Brain pericyte (primary cell): ENCODE measurements at places on chromosomes 2 and 18.
A peak's percentile ranks its signal among the peaks of the same experiment; 100 is the strongest.

DNA sequence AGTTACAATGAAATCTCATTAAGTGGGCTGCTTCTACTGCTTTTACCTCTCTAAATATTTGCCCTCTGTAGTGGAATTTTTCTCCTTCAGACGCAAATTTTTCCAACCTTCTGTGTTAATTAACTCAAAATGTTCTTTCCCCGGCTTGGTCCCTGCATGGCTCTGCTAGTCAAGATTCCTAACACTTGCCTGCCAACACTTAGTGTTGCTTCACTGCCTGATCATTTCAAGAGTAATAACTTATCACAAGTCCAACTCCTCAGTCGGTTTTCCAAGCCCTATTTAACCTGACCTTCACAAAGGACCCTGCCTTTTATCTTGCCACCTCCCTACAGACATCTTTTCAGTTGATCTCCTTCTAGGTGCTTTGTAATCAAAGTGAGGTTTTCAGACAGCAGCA is 142.7 kb downstream of the HRH4 start:
- DNase-seq: no peak

- no peak for DNase-seq
These were observed 306.6 kb downstream of the PTH2R start for GRCh38 chr2:208713066-208713745.

- no peak for DNase-seq
These were observed 60.2 kb downstream of the TMEM247 start for GRCh38 chr2:46539327-46540276.

GRCh38 chr2:119697290-119698020 is 18.5 kb downstream of the TMEM177 start:
- DNase-seq: no peak

- no peak for DNase-seq
These were observed 17.8 kb downstream of the TCF7L1 start for GRCh38 chr2:85151026-85151425.

- DNase-seq: no peak
These were observed 73.9 kb upstream of the WDR75 start for GRCh38 chr2:189367343-189367742.

DNA sequence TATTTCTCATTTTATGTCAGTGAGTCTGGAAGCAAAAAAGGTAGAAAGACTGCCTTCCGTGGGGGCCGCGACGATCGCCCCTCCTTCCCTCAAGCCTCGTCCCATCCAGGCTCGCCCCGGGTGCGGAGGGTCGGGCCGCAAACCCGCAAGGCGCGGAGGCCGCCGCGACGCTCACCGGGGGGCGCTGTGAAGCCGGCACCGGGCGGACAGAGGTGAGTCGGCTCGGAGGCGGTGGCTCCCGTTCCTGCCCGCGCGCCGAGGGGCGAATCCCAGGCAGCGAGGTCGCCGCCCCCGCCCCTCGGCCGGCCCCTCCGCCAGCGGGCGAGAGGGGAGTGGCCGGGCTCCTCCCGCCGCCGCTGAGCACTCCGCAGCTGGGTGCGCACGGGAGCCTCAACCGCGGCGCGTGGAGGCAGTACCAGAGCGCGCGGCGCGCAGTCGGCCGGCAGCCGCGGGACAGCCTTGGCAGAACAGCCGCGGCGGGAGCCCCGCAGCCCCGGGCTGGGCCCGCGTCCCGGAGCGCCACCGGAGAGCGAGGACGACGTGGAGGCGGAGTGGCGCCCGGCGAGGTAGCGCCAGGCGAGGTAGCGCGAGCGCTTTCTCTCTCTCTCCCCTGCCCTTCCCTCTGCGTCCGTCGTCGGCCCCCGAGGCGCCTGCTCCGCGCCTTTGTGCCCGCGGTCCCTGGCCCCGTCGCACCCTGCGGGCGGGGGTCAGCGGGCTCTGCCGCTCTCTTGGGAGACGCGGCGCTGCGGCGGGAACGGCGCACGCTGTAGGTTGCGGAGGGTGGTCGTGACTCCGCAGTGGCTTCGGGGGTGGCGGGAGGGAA is at the start of gene MYO1B:
TSS of gene MYO1B (plus strand) at position 359 of the 823 bp plus-strand sequence. CDS start 31,492 bp downstream, outside the sequence.
- no peak for DNase-seq

- no peak for DNase-seq
These were observed 419.2 kb downstream of the NR4A2 start for GRCh38 chr2:155913356-155913755.

DNA sequence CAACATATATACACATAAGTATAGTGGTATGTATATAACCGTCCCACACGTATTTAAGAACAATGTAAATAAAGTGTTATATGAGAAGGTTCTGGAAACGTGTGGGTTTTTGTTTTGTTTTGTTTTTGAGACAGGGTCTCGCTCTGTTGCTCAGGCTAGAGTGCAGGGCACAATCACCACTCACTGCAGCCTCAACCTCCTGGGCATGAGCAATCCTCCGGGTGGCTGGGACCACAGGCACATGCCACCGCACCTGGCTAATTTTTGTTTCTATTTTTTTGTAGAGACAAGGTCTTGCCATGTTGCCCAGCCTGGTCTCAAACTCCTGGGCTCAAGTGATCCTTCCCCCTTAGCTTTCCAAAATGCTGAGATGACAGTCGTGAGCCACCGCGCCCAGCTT is 6.2 kb downstream of the ADAM17 start:
- DNase-seq: no peak

- no peak for DNase-seq
These were observed 10.7 kb downstream of the VPS54 start for GRCh38 chr2:64008434-64009009.

DNA sequence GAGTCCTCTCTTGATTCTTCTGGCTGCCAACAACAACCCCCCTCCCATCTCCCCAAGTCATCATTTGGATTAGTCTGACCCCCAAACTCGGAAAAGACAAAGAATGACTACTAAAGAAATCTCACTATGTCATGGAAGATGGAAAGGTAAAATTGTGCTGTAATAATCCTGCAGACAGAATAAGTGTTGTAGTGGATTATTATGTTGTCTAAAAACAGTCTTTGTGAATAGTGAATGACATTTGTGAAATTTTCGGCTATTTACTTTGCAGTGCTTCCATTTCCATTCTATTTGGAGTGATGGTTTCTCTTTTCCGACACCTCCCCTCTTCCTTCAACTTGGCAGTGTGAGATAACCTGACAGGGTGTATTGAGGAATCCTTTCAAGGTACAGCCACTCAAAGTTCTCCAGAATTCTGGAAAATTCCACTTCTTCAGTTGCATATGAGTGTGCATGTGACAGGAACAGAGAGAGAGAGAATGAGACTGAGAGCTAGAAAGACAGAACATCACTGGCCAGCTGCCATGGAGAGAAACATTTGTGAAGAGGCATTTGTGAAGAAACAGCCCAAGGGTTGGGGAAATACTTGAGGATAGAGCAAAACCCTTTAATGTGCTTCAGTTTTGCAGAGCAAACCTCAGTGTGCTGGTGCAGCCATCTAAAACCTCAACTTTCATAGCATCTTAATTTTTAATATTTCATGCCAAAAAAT is 141.9 kb upstream of the DLX2 start:
- DNase-seq: no peak

- DNase-seq: no peak
These were observed 202.7 kb upstream of the SPOPL start for GRCh38 chr2:138298900-138299299.

- peak; percentile 25 for DNase-seq
These were observed 1238.0 kb upstream of the NRXN1 start for GRCh38 chr2:52269696-52270485.

GRCh38 chr2:237669628-237670392 is 42.4 kb downstream of the LRRFIP1 start:
- peak; percentile 60 for DNase-seq

DNA sequence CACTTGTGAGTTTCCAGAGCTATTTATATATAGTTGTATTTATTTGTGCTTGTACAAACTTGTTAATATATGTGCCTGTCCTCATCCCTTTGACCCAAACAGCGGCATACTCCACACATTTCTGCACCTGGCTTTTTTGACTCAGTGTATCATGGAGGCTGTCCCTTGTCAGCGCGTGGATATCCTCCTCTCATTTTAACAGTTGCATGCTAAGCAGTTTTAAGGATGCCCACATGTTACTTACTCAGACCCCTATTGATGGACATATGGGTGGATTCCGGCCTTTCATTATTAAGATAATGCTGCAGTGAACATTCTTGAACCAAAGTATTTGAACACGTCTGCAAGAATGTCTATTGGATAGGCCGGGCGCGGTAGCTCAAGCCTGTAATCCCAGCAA is 655 bp upstream of the MREG start:
- DNase-seq: no peak

DNA sequence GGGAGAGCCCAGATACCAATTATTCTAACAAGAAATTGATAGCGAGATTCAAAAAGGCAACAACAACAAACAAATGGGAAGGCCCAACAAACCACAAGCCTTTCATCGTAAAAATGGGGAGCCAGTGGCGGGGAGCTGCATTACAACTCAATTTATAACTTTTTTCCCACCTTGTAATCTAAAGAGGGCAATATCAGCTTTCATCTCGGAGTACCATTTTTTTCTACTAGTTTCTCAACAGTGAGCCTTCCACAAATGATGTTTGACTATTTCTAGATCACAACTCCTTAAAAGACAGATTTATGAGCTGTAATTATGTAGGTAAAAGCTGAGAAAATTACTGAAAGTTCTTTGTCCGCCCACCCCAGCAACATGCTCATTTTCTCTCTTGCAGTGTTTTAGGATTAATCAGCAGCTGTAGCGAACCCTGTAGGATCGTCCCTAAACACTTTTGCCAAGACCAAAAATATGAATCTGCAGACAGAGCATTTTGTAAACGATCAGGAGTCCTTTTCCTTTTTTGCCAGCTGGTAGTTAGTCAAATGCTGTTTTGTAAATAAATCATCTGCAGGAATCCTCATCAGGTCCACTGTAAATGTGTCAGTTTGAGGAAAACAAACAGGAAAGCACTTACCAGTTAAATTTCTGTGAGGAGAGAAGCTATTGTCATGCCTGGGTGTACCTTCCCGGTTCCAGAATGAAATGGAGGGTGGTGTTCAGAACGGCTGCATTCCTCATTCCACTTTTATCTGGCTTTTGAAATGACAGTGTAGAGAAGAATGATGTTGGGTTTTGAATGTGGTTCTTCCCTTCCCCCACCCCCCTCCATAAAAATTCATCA is 53.2 kb downstream of the EEF1B2 start:
- DNase-seq: no peak

DNA sequence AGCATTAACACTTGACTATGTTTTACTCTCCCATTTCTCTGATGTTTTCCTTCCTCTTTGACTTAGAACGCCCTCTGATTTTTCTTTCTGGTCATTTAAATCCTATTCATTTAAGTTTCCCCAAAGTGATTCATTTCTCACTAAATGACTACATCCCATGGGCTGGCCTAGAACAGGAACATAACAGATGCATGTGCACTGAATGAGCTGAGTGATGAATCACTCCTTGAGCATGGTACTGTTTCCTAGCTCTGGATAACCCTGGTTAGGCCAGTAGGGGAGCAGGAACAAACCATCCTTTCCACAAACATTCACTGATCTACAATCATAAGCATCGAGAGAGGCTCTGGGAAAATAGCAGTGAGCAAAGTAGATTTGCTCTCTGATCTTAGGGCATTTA is 221.9 kb upstream of the SETBP1 start:
- DNase-seq: no peak

DNA sequence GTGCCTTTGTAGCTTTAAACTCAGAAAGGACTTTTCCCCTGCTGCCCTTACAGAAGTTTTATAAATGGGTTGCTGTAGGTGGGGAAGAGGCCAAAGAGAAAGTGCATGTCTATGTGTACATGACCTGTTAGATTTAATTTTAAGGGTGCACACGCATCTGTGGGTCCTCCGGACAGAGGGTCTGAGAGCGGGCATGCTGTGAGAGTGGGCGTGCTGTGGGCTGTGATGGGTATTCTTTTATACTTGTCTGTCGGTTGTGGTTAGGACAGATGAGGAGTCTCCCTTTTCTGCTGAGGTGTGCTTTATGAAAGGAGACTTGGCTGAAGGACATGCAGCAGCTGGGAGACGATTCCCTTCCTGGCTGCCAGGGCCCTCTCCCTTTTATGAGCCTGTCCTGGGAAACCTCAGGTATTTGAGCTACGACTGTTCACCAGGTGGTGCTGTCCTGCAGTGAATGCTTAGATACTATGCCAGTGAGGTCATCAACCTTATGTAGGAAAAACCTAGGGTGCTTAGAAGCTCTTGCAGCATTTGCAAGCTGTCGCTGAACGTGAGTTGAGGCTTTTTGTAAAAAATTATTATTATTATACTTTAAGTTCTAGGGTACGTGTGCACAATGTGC is 67.5 kb downstream of the TANC1 start:
- no peak for DNase-seq

DNA sequence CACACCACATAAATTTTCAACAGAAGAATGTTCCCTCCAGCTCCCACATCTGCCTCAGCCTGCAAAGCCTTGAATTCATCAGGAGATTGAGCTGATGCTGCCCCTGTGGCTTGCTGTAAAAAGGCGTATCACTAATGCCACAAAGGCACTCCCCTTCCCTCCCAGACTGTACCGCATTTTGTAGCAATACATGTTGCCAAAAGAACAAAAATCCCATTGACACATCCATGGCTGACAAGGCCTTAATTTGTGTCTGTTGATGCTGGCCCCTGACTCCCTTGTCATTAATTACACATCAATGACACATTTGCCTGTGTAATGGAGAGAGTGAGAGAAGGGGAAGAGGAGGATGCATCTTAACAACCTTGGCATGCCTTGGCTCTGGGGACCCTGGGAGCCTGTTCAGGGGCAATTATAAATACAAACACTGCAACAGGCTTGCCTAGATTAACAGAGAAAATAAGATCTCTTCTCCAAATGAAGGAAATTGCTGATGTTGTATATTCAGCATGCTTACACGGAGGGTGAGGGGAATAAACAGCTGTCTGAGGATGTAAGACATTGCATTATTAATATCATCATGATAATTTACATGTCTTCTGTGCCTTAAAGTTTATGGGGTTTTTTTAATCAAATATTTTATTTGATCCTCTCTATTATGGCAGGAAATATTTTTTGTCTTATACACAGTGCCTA is 264.0 kb downstream of the SUCLG1 start:
- DNase-seq: no peak

- no peak for DNase-seq
These were observed 1.9 kb downstream of the TLX2 start for GRCh38 chr2:74515981-74516633.

- DNase-seq: no peak
These were observed 19.4 kb downstream of the INHBB start for GRCh38 chr2:120365236-120365793.
